Spinal cord (tissue), 10 donors: ENCODE measurements at places on chromosomes 3 and 15. TPM values are rescaled to one million over a fixed set of nuclear protein-coding genes. Genes with fewer than 3 reads are reported as not detected.

The CCNDBP1 gene
- total RNA-seq = 90.0 TPM

The SCN11A gene
- 1.0 TPM for total RNA-seq

The SNX33 gene
- 19.0 TPM for total RNA-seq

The SV2B gene
- total RNA-seq = 31.0 TPM

The MRAS gene
- total RNA-seq = 81.9 TPM

The CLDN1 gene
- total RNA-seq = 11.4 TPM

The TGM4 gene
- total RNA-seq = not detected
